ENCODE measurements at places on chromosomes 4 and X.

GRCh38 chr4:105194328-105195231 lies 47.9 kb downstream of the TET2 start:
- no peak for DNase-seq

- no peak for DNase-seq
Measured at GRCh38 chr4:82388405-82388804, 14.6 kb upstream of the HNRNPD start.

DNA sequence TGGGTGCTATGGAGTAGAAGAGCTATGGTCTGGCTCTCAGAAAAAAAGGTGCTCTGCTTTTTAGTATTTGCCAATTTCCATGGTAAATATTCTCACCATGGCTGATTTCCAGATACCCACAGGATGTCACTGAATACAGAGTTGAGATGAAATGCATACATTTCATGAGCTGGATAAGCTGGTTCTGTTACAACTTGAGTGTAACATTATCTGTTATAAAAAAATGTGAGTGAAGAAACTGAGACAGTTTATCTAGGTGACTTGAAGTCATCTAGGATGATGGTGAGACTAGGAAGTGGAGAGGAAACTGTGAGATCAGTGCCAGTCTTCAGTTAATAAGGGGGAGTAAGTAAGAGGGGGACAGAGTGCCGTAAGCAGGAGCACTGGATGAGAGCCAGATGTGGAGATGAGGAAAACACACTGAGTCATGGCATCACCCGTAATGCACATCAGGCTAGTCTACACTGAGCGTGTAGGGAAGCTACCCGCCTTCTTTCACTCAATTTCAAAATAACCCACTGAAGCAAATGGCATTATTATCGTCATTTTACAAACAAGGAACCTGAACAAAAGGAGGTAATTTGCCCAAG lies 5.0 kb downstream of the HPSE start:
- DNase-seq = no peak

DNA sequence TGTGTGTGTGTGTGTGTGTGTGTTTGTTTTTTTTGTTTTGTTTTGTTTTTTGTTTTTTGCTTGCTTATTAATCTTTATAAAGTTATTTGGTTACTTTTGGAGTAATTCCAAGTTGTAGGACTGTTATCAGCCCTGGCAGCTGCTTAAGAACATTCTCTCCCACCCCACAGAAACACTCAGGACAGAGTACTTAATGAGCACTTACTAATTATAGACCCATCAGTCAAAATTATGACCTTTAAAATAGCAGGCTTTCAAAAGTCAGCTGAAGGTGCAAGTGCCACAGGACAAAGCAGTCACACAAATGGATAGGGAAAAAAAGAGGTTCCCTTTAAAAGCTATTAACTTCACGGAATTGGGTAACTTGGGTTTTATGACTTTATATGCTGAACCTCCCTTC lies 69.0 kb downstream of the BEND2 start:
- no peak for DNase-seq
